ENCODE measurements at places on chromosomes 13 and 19. TPM values are rescaled to one million over a fixed set of nuclear protein-coding genes. Genes with fewer than 3 reads are reported as not detected.

The RDH8 gene
- total RNA-seq = not detected

The SGCG gene
- total RNA-seq = not detected

- H3K4me1 ChIP-seq = no peaks in the 10 kb centered on the region
- H3K4me3 ChIP-seq = no peak overlapping the region
- no peaks in the 10 kb centered on the region for H3K36me3 ChIP-seq
These were observed 665.6 kb downstream of the FGF9 start for GRCh38 chr13:22336460-22336859.

- H3K36me3 ChIP-seq = no peaks in the 10 kb centered on the region
- no peaks in the 10 kb centered on the region for H3K27me3 ChIP-seq
These were observed 21.9 kb downstream of the CCL25 start for GRCh38 chr19:8074501-8074900.

DNA sequence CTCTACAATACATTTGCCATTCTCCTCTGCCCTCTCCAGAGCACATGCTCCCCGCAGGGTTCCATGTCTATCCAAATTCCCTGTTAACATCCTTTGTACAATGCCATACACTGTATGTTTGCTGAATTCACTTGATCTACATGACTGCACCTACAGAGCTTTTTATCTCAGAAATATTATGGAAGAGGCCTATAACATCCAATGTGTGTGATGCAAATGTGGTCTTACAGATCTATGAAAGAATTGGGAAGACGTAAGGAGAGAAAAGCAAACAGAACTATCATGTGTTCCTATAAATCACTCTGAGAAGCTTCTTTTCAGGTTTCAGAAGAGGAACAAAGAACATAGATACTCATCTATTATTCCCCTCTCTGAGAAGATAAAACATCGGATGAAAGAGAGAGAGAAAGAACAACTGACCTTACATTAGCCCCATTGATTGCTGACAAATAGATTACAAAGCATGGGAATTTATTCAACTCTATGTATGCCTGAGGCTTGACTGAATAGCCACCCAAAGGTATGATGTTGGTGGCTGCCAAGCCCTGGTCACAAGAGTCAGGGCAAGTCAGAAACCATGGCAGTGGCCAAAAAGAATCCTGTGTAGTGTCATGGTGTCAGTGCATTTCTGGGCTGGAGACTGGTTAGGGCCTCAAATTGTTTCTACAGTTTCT is 425.2 kb downstream of the FOXO1 start:
- no peaks in the 10 kb centered on the region for H3K36me3 ChIP-seq
- H3K27ac ChIP-seq = no peak overlapping the region
- H3K27me3 ChIP-seq = no peaks in the 10 kb centered on the region
- H3K4me3 ChIP-seq = no peak overlapping the region
- H3K4me1 ChIP-seq = no peaks in the 10 kb centered on the region

- no peak for DNase-seq
- H3K4me3 ChIP-seq = no peak overlapping the region
- no peaks in the 10 kb centered on the region for H3K27me3 ChIP-seq
- H3K4me1 ChIP-seq = peaks cover 1% of the 10 kb centered on the region
These were observed 464.8 kb downstream of the COG6 start for GRCh38 chr13:40120288-40120687.

The CEBPA gene
- 5.3 TPM for total RNA-seq

GRCh38 chr19:36547001-36547732 is 19.1 kb upstream of the ZNF260 start:
- H3K27ac ChIP-seq = no peak overlapping the region
- no peaks in the 10 kb centered on the region for H3K27me3 ChIP-seq

The KIR3DL2 gene
- total RNA-seq = 0.37 TPM

- H3K4me1 ChIP-seq = no peaks in the 10 kb centered on the region
- H3K36me3 ChIP-seq = no peaks in the 10 kb centered on the region
- no peak overlapping the region for H3K4me3 ChIP-seq
- H3K27me3 ChIP-seq = no peaks in the 10 kb centered on the region
- no peak overlapping the region for H3K27ac ChIP-seq
- DNase-seq = no peak
These were observed 187.6 kb upstream of the ARGLU1 start for GRCh38 chr13:106755542-106755941.

The KCNN4 gene
- 8.2 TPM for total RNA-seq
